Dermis lymphatic vessel endothelial cell (primary cell): ENCODE measurements at places on chromosomes 1 and 21. TPM values are rescaled to one million over a fixed set of nuclear protein-coding genes. Genes with fewer than 3 reads are reported as not detected.

The FMO5 gene
- total RNA-seq: 2.9 and 3.9 TPM in 2 replicates

The TNNI3K gene
- 0.09 and 0.33 TPM in 2 replicates for total RNA-seq

The AMY2A gene
- total RNA-seq: not detected in 2 replicates

The PSRC1 gene
- total RNA-seq: 1.0 and 1.3 TPM in 2 replicates

The TSTD1 gene
- total RNA-seq: 9.1 and 15.4 TPM in 2 replicates

The F13B gene
- not detected in 2 replicates for total RNA-seq

The LCE3D gene
- total RNA-seq: not detected in 2 replicates

The CYP4A22 gene
- total RNA-seq: not detected in 2 replicates

The TNFRSF1B gene
- total RNA-seq: 5.4 and 23.7 TPM in 2 replicates

The GJA4 gene
- total RNA-seq: 19.8 and 207 TPM in 2 replicates

The RGS8 gene
- total RNA-seq: under 0.01 TPM in 1 of 2 replicates, not detected in the other

The KRTAP19-3 gene
- total RNA-seq: not detected in 2 replicates

The CDC20 gene
- total RNA-seq: 8.3 and 10.1 TPM in 2 replicates

The RGS13 gene
- not detected in 2 replicates for total RNA-seq

The PTGFRN gene
- 222 and 239 TPM in 2 replicates for total RNA-seq

The RPE65 gene
- not detected in 2 replicates for total RNA-seq

The HES3 gene
- total RNA-seq: not detected in 2 replicates

The ANKRD45 gene
- total RNA-seq: under 0.01 TPM in 1 of 2 replicates, not detected in the other

The FNDC7 gene
- total RNA-seq: under 0.01 TPM in 1 of 2 replicates, not detected in the other

The AADACL4 gene
- not detected in 2 replicates for total RNA-seq

The DRAXIN gene
- total RNA-seq: 0.11 and 0.34 TPM in 2 replicates

The MEX3A gene
- total RNA-seq: 2.9 and 4.8 TPM in 2 replicates
